B cell (primary cell): ENCODE measurements at places on chromosomes 5 and 9.

DNA sequence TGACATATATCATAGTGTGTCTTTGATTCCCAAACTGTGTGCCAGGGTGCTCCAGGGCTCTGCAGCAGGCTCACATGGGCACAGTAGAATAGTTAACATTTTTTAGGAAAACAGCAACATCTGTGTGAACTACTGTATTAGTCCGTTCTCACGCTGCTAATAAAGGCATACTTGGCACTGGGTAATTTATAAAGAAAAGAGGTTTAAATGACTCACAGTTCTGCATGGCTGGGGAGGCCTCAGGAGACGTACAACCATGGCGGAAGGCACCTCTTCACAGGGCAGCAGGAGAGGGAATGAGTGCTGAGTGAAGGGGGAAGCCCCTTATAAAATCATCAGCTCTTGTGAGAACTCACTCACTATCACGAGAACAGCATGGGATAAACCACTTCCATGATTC lies 82.7 kb downstream of the EGFLAM start:
- DNase-seq, result no peak

DNA sequence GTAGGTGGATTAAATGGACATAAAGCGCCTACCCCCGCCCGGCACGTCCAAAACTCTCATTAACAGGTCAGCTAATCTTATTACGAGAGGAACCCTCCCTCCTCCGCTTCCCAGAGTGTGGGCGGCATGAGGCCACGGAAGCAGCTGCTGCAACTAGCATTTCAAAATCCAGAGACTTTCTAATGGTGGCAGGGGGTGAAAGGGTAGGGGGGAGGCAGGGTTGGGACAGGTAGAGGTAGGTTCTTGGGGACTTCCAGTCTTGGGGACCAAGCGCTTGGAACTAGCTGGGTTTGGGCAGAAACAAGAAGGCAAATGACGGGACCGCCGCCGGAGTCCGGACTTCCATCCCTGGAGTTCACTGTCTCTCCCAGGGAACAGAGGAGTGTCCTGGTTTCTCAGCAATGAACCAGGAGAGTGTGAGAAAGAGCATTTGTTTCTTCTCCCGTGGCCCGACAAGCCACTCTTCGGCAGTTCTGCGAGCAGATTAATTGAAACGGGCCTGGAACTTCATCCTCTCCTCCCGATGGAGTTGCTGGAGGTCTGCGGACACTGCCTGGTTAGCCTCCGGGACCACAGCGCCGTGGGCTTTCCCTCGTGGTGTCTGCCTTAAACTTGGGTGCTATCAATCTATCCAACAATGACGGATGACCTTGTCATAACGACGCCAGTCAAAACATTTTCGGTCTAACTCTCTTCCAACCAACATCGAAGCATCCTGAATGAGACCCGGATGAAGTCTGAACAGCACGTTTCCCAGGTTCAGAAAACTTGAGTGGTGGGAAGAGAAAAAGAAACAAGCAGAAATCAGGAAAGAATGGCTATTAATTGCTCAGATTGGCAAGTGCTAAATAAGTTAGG lies 1.6 kb upstream of the PRDM6 start:
- no peak for DNase-seq

DNA sequence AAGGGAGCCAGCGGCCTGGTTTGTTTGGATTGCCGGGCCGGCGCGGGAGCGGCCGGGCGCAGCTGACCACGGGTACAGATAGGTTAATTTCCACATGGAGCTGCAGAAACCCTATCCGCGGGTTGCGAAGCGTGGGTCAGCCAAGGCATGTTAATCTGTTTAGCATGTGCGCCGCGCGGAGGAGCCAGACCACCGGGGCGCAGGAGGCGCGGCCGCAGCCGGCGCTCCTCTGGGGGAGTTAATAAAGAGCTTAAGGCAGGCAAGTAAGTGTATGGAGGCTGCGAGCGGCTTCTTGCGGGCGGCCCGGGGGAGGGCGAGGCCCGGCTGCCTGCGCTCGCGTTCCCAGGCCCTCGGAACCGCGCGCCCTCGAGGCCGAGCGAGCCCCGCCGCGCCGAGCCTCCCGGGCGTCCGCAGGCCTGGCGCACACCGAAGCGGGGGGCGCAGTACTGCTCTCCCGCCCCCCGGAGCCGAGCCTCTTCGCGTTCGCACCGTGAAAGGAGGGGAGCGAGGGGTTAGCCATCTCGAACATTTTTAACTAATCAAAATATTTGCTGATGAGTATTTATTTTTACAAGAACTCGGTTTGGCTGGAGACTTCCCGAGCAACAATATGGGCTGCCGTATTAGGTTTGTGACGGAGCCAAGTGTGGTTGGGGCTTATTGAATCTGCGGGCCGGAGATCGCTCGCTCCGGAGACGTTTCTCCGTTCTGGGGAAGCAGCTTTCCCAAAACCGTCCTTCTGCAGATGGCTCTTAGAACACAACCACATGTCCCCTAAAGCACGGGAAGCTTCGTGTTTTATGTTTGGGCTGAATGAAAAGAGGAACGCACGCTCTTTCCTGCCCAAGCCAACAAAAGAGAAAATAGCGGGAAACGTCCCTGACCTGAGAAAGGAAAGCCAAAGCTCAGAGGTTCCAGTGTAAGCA lies 28.8 kb downstream of the FOXD1 start:
- no peak for DNase-seq

- DNase-seq, result no peak
Measured at GRCh38 chr5:169797577-169797976, 160.5 kb downstream of the DOCK2 start.

- DNase-seq, result peak; percentile 54
Measured at GRCh38 chr5:52787600-52788504, at the start of the genes ITGA1 and PELO. TSS of gene ITGA1 (plus strand) at chr5:52787916. CDS start at chr5:52788354, 438 bp downstream. TSS of gene PELO (plus strand) at chr5:52787916. CDS start at chr5:52800395, 12,479 bp downstream.

DNA sequence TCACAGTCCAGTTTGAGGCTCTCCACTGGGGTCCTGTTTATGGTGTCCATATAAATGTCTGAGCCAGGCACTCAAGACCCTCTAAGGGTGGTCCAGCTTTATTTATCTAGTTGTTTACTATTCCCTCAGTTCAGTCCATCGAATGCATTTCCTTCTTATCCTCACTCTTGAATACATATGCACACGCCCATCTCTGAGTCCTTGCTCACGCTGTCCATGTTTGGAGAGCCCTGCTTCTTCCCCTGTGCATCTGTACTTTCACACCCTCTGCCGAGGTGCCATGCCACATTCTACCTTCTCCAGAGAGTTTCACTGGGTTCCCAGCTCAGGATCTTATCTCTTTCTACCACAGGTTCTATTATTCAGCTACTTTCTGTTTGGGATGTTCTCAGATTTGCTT lies 30.2 kb upstream of the SEMA6A start:
- DNase-seq, result no peak

DNA sequence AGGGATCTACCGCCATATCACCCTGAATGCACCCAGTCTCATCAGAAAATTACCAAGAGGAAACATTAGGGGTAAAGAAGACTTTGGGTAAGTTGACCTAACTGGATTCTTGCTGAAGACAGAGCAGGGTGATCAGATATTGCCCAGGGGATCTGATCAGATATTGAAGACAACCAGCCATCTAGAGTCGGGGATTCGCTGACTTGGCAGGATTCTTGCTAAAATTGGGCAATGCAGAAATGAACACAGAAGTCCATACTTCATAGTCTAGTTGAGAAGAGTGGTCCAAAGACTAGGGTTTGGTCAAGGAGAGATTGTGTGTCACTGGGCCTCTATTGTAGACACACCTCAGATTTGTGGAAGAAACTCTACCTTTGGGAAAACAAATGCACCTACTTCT lies 107.2 kb downstream of the SV2C start:
- no peak for DNase-seq

DNA sequence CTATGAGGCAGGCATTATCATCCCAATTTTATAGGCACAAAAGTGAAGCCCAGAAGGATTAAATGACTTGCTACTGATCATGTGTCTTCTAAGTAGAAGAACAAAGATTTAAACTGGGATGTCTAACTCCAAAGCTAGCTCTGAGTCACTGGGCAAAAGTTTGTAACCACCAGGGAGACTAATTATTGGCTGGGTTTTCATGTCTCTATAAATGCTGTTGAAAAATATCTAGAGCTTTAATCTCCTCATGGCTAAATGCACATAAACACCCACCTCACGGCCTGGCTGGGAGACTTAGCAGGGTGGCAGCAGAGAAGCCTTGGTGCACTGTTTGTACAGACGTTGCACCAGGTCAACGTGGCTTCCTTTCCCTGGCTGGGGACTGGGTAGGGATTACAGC lies 144.6 kb downstream of the MELK start:
- DNase-seq, result no peak

DNA sequence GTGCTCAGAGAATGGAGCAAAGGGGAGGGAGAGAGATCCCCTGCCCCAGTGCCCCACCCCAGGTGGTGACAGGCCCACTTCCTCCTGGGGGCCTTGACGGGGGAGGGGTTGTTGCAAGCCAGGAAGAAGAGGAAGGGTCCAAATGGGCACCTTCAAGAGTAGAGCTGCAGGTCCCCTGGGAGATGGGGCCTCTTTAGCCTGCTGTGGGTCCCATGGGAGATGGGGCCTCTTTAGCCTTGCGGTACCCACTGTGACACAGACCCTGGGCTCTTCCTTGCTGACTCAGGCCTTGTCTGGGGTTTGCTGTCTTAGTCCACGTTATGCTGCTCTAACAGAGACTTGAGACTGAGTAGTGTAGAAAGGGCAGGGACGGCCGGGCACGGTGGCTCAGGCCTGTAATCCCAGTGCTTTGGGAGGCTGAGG lies 9.6 kb upstream of the TOR4A start:
- peak; percentile 64 for DNase-seq

GRCh38 chr9:132451276-132451675 lies 41.3 kb downstream of the CFAP77 start:
- no peak for DNase-seq

- DNase-seq, result no peak
Measured at GRCh38 chr5:78182838-78183237, 111.7 kb downstream of the AP3B1 start.

GRCh38 chr9:36141288-36141687 lies 4.8 kb downstream of the GLIPR2 start:
- no peak for DNase-seq

DNA sequence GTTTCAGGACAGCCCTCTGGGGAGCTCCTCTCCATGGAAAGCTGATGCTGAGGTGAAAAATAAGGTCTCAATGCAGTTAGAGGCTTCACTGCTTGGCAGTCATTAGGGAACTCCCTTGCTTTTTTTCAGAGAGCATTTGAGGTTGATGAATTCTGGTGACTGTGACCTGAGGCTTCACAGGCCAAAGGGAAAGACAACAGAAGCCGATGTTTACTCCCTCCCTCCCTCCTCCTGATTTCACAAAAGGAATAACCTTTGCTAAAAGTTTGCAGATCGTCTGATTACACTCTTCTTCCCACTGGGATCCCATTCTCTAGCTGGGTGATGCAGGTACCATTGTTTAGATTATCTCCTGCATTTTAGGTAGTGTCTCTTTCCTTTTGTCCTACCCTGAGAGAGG lies 329.4 kb downstream of the KIF4B start:
- no peak for DNase-seq

DNA sequence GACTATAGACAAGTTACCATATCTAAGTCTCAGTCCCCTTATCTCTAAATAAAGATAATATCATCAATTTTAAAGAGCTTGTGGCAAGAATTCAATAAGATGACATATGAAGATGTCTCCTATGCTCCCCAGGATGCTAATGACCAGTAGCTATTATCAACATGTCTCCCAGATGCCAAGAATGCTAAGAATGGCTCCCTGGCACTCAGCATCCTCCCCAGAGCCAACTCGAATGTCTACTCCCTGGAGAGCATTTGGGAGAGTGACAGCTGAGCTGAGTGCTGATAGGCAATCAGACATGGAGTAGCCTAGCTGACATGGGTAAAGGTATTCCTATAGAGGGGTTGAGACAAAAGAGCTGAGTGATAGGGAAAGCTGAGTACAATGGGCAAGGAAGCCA lies 15.9 kb downstream of the P4HA2 start:
- no peak for DNase-seq

GRCh38 chr5:157431544-157432200 lies 28.3 kb upstream of the NIPAL4 start:
- peak; percentile 84 for DNase-seq

GRCh38 chr5:110932755-110933488 lies 138.6 kb upstream of the TSLP start:
- no peak for DNase-seq

- no peak for DNase-seq
Measured at GRCh38 chr9:124652615-124653393, 118.3 kb downstream of the NR6A1 start.

DNA sequence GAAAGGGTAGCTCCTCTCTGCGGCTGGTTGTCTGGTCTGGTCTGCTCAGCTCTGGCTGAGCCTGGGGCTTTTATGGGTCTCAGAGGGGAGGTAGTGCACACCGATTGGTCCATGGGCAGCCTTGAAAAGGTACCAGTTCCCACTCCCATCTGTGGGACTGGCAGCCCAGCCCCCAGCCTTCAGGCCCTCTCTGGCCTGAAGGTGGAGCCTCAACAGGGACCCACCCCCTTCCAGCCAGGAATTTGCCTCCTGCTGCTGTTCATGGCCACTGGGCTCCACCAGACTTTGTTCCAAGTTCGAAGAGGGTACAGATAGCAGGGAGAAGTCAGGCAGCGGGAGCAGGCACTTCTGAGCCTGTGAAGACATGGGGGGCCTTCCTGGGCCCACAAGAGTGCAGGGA lies 165.3 kb upstream of the SLC27A6 start:
- no peak for DNase-seq

- no peak for DNase-seq
Measured at GRCh38 chr9:111068771-111069170, 30.5 kb upstream of the LPAR1 start.

GRCh38 chr5:132873119-132873929 lies at the start of gene LEAP2:
TSS of gene LEAP2 (plus strand) at chr5:132873668. CDS start at chr5:132873695, 27 bp downstream.
- no peak for DNase-seq
